ENCODE measurements at places on chromosomes 2 and 18.

- no peak for DNase-seq
These were observed 338.7 kb downstream of the CDH2 start for GRCh38 chr18:27838225-27838624.

DNA sequence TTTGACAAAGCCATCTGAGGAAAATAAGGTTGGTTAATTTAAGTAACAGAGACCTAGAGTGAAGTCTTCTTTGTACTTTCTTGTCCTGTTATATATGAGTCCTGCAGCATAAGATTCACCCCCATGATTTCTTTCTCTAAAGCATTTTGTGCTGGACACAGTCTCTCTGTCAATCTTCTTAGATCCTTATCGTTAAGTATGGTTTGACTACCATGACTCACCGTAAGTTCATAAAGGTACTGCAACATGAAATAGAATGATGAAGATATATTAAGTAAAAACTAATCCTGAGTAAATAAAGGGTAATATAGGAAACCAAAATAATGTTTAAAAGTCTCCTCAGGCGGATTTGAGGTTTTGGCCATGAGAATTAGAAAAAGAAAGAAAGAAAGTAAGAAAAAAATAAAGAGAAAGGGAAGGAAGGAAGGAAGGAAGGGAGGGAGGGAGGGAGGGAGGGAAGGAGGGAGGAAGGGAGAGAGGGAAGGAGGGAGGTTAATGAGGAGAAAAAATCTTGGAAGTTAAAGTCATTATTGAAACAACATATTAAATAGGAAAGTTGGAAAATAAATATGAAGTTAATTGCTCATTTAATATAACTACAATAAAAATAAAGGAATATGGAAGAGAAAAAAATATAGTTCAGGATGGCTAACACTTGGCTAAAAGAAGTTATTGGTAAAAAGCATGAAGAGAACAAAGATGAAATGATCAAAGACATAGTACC is 980.3 kb upstream of the CDH2 start:
- DNase-seq, result no peak

- no peak for DNase-seq
These were observed 56.6 kb downstream of the BMPR2 start for GRCh38 chr2:202432776-202433175.

DNA sequence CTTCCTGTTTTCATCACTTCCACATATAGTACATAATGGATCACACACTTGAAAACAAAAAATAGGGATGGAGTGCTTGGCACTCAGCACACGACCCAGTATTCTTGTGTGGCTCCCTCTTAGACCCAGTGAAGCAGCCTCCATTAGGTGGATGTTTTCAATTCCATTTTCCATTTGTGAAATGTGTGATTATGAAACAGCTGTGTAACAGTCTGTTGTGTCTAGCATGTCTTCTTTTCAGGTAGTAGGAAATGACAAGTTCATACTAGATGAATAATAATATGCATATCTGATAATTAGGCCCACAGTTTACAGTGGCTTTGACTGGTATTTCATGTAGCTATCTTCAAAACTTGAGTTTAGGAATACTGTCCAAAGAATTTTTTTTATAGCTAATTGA is 35.5 kb downstream of the EML6 start:
- no peak for DNase-seq

- DNase-seq, result no peak
These were observed 174.5 kb upstream of the MGAT5 start for GRCh38 chr2:134079373-134079772.

GRCh38 chr18:58861861-58862301 is 2.8 kb upstream of the ZNF532 start:
- DNase-seq, result no peak

- no peak for DNase-seq
These were observed 25.4 kb upstream of the NRP2 start for GRCh38 chr2:205656941-205657340.

DNA sequence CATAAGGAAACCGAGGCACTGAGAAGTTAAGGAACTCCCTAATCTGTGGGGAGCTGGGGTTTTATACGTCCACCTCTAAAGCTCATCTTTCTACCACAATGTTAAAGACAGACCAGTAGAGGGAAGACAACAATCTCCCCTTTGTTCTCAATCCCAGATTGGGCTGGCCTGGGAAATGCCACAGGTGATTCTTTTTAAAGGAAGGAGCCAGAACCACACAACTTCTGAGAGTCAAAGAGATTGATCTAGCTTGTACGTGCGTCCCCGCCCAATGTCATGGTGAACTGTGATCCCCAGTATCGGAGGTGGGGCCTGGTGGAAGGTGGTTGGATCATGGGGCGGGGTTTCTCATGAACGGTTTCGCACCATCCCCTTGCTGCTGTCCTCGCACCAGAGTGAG is 81.8 kb upstream of the LCLAT1 start:
- DNase-seq, result no peak

DNA sequence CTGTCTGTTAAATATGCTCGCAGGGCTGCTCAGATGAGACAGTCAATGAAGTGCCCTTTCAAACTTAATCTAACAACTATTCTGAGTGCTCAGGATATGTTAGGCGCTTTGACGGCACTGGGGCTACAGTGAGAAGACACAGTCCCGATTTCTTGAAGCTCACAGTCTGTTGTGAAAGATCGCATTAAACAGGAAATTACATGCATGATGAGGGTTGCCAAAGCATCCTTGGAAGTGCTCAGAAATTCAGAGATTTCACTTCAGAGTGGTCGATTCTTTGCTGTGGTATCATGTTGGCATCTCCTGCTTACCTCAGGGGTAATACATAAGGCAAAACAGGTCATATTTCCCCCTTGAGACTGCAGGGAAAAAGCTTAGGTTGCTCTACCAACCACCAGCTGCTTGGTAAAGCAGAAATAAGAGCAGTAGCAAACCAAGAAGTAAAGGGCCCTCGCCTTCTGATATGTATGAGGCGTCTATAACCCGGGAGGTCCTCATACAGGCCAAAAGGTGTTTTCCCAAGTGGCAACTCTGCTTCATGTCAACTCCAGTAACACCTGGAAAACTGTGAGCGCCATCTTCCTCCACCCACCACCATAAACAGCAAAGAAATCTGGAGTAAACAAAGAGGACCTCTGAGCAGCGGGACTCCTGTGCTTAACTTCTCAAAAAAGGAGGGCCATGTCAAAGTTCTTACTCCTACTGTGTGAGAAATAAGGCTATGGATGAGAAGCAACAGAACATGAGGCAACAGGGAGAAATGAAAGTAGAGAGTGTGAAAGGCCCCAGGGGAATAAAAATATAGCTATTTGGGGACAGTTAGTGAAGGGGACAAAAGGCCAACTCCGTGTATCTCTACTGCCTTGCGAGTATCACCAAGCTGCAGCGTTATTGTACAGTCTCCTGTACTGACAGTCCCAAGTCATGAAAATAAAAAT is 79.3 kb downstream of the CLHC1 start:
- DNase-seq, result no peak

GRCh38 chr18:63508596-63508995 is 31.8 kb downstream of the SERPINB5 start:
- no peak for DNase-seq

DNA sequence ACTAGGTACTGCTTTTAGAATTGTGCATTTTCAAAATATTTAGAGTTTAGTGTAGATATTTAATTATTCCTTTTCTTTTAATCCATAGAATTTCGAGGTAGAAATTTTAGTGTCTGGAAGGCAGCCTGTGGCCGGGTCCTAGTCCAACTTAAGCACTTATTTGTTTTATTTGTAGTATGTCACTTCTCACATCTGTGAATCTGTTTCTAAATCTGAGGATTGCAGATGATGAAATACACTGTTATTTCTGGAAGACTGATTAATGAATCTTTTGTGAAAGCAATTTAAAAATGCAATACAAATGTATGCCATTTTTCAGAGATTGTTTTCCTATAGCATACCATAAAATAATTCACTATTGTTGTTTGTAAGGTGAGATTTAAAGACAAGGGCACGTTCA is 483.9 kb upstream of the TRIB2 start:
- DNase-seq, result no peak

- DNase-seq, result no peak
These were observed 27.6 kb downstream of the MLPH start for GRCh38 chr2:237514474-237515130.

DNA sequence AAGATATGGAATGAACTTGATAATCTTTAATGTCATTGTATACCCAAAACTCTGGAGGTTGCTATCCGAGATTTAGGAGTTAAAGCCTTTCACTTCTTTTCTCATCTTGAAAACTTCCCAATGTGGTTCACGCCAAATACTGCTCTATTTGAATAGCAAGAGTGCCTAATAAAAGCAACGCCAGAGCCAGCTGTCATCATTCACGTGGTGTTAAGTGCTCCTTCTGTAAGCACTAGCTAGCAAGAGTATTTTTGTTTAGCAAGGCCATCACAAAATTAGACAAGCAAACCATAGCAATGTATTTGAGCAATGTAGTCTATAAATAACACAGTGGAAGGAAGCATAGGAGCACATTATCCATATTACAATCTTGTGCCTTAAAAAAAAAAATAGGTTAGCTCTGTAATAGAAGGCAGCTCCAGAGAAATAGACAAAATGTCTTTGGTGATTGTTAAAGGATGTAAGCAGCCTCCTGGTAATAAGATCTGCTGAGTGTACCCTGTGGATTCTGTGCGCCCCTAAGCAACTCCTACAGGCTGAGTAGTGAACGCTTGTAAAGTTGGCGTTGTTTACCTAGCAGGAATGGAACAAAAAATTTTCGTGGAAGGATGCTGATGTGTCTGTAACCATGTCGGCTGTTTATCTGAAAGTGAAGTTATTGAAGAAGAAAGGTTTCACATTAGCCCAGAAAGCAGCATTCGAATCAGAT is 518.0 kb downstream of the CNTNAP5 start:
- DNase-seq, result no peak

GRCh38 chr2:176535467-176536113 is 266.3 kb downstream of the MTX2 start:
- no peak for DNase-seq

GRCh38 chr2:73031725-73032701 is 39.5 kb downstream of the SFXN5 start:
- no peak for DNase-seq

DNA sequence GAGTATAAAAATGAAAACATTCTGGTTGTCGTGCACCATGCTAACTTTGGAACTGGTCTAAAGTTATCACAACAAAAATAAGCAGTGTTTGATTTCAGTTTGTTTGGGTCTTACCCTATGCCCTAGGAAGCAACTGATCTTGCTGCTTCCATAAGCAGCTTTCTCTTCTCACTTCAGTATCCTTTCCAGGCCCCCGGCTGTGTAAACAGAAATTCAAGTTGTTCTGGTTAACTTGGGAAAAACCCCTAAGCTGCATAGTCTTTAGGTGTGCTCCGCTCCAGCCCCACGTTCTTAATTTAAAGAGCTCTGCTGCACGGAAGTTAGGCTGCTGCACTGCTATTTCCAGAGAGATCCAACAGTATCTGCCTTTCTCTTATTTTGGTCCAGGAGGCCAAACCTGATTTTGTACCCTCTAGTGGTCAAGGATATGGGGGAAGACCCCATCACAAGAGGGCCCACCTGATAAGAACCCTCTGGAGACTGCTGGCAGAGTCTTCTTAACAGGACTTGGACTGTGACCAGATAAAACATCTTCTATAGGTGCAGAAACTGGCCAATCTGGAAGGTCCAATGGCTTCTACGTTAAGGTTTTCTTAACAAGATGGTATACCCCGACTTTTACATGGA is 69.1 kb downstream of the FEZ2 start:
- DNase-seq, result no peak

GRCh38 chr2:53933329-53933728 is 37.5 kb downstream of the PSME4 start:
- DNase-seq, result no peak

GRCh38 chr18:79877163-79878091 is 74.0 kb downstream of the SLC66A2 start:
- DNase-seq, result no peak

- DNase-seq, result no peak
These were observed 24.3 kb downstream of the TMEM237 start for GRCh38 chr2:201618744-201619662.
